ENCODE measurements at places on chromosomes 4 and X.

GRCh38 chrX:150942942-150943594 is 40.1 kb upstream of the HMGB3 start:
- DNase-seq: no peak

DNA sequence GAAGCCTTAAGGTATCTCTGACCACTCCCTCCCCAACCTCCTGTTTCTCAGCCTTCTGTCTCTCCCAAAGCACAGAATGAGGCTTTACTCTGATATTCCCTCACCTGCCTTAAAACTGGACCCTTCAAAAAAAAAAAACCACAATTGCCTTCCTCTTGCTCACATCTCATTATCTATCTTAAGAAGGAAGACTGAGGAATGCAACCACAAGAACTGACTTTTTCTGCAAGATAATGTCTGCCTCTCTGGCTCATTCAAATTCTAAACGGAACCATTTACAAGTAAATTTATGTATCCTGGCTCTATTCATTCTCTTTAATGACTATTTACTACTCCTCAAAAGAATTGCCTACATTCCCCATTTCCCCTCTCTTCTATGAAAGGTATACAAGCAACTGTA is 545.5 kb upstream of the HTR2C start:
- DNase-seq: no peak

DNA sequence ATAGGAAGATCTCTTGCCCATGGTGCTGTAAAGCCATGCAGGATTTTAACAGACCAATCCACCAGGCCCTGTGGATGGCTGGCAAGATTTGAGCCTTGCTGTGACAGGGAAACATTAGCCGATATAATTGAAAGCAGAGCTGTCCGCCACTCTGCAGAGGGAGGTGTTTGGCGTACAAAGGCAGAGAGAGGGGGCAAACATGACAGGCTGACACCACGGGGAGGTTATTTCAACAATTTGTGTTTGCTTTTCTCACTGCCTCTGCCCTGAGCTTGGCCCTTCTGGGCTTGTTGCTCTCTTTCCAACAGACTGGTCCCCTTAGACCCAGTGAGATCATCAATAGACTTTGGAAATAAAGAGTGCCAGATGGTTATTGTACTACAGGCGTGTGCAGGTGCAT is 59.4 kb downstream of the CLNK start:
- DNase-seq: no peak

- no peak for DNase-seq
Measured at GRCh38 chr4:154559494-154560418, 3.1 kb upstream of the FGB start.

DNA sequence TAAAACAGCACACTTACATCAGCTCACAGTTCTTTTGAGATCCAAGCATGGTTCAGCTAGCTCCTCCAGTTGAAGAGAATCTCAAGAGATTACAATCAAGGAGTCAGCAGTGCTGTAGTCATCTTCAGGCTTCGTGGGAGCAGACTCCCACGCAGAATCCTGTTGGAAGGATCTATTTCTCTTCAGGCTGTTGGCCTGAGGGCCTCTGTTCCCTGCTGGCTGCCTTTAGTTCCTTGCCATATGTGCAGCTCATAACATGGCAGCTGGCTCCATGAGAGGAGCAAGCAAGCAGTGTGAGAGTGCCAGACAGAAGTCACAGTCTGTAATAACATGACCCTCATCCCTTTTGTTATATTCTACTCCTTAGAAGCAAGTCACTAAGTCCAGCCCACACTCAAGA is 168.6 kb downstream of the COX18 start:
- no peak for DNase-seq

DNA sequence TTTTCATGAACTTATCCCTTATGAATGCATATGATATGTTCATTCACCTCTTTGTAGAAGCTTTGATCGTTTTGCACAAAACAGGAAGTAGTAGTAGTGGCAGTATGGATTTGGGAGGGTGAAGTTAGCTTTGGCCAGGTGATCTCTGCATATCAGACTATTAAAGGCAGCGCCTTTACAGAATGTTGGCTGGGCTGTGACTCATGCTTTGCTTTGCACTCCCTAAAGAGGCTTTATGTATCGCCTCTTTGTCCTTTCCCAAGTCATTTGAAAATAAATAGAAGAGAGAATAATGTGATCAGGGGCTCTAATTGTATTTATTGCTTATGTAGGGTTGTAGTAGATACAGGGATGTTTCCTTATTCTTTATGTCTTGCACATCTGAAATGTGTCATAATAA is 50.4 kb downstream of the SHROOM3 start:
- no peak for DNase-seq

DNA sequence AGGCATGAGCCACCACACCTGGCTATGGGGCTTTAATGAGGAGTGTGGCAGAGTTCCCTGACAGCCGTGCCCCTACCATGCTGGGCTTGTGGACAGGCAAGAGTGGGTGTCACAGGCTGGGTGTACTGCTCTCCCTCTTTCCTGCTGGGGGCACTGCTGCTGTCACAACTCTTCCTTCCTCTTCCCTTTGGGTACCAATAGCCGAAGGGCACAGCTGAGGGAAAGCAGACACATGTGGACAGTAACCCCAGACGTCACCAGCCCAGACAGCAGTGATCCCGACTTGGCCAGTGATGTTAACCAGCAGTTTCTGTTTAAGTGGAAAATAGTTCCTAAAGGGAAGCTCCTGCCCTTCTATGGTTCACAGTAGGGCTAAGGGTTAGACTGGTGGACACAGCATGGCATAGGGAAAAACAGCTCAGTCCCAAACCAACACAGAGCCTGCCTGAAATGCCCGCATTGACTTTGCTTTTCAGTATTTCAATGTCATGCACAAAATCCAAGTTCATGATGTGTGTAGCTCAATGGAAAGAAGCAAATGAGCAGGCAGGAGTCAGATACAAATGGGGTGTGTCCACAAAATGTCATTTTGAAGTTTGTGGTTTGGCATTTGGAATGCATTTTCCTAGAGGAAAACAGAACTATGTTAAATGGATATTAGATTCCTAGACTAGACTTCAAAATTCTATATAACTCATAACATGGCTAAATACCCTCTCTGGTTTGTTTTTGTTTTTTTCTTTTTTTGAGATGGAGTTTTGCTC is 24.9 kb upstream of the DDX3X start:
- no peak for DNase-seq

DNA sequence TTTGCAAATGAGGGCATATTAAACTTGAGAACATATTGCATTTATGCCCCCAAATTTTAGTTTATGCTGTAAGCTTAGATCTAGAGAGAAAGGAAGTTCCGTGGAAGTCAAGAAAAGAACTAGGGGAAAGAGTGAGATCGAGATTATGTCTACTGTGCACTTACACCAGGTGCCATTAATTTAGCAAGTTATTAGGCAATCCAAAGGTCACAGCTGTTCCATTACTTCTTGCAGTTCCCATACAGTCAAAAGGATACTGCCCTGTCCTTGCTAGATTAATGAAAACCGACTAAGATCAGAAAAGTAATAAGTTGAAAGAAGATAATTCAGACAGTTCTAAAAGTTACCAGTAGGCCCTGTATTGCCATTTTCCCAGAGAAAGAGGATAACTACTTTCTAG is 49.3 kb upstream of the SLC7A11 start:
- no peak for DNase-seq

GRCh38 chr4:117455088-117455487 is 369.7 kb upstream of the TRAM1L1 start:
- DNase-seq: no peak

DNA sequence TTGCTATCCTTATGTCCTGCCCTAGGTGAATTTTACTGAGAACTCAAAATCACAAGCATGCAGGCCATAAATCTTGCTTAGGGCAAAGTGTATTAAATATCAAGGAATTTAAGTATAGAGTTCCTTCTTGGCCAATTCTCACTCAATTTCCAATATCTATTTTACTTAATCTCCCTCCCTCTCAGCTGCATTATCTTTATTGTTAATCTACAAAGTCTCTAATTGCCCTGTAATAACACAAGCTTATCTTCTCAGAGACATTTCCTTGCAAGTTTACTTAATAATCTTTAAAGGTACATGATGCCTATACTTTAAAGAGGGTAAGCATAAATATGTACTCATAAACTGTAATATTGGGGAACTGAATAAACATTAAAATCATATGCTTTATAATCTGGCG is 26.9 kb upstream of the MAOB start:
- DNase-seq: no peak

DNA sequence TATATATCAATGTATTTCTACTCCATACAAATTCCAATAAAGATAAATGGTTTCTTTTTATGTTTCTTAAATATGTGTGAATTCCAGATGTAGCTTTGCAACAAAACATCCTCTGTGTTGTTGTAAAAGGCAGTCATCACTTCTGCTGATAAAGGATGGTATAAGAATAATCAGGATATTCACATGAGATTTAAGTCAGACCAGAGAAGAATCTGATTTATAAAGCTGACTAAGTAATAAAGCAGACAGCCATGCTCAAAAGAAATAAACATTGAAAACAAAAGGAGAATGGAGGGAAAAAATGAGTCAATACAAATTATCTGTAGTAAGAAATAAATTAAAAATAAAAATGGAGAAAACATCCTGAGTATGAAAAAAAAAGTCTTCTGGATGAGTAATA is 27.0 kb upstream of the SLC7A11 start:
- no peak for DNase-seq

DNA sequence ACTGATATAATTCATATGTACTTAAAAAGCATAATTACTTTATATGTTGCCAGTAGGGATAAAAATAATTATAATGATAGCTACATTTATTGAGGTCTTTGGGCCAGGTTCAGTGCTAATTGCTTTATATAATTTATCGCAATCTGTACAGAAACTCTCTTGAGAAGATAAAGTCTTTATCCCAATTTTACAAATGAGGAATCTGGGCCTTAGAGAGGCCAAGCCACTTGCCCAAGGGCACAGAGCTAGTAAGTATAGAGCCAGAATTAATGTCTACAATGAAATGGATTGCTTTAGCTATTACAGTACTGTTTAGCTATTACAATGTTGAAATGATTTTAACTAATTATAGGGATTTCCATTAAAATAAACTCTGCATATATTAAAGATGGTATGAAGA is 30.6 kb upstream of the TBC1D1 start:
- DNase-seq: no peak

DNA sequence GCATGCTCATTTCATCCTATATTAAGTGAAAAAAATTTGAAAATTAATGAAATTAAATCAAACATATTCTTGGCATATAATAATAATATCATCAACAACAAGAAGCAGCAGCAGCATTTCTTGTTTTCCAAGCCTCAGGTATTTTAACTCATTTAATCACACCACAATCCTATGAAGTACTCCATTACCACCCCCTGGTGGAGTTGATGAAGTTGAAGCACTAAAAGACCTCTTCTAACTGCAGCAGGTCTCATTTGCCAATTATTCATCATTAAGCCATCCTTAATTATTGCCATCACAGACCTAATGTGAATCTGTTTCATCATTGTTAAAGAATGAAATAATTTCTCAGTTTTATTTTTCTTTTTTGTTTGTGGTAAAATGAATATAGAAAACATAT is 801.4 kb upstream of the GRID2 start:
- no peak for DNase-seq
